Mesothelial cell of epicardium (in vitro differentiated cells): ENCODE measurements at places on chromosomes 1 and 21. TPM values are rescaled to one million over a fixed set of nuclear protein-coding genes. Genes with fewer than 3 reads are reported as not detected.

- no peak for DNase-seq
Observed at GRCh38 chr1:27863538-27863915, 8.8 kb upstream of the THEMIS2 start.

- DNase-seq = no peak
Observed at GRCh38 chr1:53543130-53543777, 84.1 kb downstream of the DMRTB1 start.

- no peak for DNase-seq
Observed at GRCh38 chr1:54474310-54475251, 68.4 kb upstream of the SSBP3 start.

DNA sequence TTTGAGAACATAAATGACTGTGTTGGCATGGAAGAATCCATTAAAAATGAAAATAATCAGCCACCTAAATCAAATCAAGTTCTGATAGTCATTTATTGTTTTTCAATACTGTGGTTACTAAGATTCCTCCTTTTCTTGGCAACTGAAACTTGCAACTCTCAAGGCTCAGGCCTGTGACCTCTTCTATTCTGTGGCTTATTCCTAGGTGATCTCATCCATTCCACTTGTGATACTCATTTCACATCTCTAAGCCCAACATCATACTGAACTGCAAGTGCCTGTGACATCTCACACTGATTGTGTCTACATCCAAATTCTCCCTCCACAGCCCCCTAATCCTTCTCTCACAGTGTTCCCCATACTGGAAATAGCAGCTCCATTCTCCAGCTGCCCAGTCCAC lies 4.8 kb upstream of the ST6GALNAC5 start:
- no peak for DNase-seq

- no peak for DNase-seq
Observed at GRCh38 chr1:7401814-7402547, 369.1 kb upstream of the VAMP3 start.

DNA sequence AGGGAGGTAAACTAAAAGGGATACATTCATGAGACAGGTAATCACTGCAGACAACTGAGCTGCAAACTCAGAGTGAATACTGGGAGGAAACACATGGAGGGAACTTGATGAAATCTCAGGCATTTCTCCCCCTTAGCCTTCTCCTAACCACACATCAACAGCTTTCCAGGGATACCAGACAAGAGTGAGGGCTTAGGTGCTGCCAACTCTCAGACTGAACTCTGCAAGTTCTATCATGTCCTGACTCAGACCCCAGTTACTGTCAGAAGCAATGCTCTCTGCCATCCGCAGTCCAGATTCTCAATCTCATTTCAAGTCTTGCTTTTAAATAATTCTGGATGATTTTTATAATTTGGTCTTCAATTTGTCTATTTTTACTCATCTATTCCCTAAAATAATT lies 267.3 kb downstream of the LTN1 start:
- DNase-seq = no peak

- DNase-seq = no peak
Observed at GRCh38 chr1:68528243-68528642, 31.4 kb upstream of the DEPDC1 start.

DNA sequence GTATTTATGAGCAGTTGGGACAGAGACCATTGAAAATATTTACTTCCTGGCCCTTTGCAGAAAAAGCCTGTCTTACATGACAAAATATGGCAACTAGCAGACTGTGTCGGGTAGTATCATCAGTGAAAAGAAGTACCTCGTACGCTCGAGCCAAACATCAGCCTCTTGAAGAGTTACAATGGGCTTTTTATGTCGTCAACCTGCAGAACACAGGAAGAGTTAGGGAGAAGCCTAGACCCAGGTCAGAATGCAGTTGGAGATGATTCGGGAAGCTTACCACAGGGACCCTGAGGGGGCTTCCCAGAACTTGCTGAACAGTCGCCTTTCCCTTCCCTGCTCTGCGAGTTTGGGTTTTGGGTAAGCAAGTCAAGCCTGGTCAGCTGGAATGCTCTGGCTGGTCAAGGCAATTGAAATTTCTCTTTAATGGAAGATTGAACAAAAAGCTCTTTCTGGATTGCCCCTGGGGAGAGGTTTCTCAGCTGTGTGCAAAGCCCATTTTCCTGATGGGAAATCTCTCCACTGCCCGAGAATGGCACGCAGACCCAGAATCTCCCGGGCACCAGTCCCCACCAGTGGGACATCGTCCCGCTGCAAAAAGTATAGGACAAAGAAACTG lies 263.6 kb upstream of the TMEM51 start:
- no peak for DNase-seq

DNA sequence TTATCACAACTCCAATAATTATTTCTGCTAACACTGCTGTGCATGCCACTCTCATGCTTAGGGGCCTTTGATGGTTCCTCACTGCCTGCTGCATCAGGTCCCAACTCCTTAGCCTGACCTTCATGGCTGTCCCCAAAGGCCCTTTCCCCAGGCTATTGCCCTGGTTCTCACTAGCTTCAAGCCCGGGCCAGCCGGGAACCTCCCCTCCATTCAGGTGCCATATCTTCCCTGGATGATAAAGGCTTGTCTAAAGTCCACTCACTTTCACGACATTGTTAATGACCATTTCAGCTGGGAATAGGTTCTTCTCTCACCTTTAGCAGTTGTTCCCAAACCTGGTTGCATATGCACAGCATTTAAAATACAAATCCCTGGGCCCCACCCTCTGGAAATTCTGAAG lies 95.8 kb downstream of the CNIH3 start:
- DNase-seq = no peak

DNA sequence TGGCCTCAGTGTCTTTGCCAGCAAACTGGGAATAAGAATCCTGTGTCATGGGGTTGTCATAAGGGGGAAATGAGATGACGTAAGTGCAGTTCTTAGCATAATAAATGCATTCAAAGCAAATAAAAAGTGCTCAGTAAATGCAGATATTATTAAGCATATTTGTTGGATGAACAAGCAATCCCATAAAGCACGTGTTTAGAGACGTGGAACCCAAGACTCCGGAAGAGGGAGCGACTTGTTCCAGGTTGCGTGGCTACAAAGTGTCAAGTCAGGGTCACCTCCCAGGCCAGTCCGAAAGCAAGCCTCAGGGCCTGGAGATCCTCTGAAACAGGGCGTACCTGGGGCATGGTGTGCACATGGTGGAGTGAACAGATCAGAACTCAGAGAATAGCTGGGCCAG lies 58.0 kb upstream of the LAPTM5 start:
- DNase-seq = no peak

GRCh38 chr1:183721041-183721440 lies 67.9 kb upstream of the APOBEC4 start:
- DNase-seq = no peak

DNA sequence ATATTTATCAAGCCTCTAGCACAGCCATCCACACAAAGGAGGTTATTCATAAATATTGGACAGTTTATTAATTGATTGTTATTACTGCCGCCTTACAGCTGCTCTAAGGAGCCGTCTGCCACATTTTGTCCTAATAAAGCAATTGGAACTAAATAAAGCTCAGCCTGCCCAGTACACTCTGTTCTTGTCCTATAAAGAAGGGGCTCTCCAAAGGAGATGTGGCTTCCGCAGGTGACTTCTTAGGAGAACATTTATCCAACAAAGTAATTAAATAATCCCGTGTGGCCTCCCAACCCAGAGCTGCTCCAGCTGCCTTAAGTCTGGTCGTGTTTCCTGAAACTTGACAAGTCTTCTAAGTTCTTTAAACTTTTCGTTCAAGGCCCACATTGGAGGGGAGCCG lies 497.7 kb downstream of the NPHP4 start:
- no peak for DNase-seq

- DNase-seq = no peak
Observed at GRCh38 chr1:22404486-22404885, 47.2 kb upstream of the ZBTB40 start.

GRCh38 chr1:43074244-43074643 lies 97.8 kb downstream of the EBNA1BP2 start:
- no peak for DNase-seq

- DNase-seq = no peak
Observed at GRCh38 chr21:45864436-45864835, 117.1 kb upstream of the COL6A1 start.

GRCh38 chr1:3658231-3658615 lies 5.9 kb downstream of the TP73 start:
- DNase-seq = no peak

DNA sequence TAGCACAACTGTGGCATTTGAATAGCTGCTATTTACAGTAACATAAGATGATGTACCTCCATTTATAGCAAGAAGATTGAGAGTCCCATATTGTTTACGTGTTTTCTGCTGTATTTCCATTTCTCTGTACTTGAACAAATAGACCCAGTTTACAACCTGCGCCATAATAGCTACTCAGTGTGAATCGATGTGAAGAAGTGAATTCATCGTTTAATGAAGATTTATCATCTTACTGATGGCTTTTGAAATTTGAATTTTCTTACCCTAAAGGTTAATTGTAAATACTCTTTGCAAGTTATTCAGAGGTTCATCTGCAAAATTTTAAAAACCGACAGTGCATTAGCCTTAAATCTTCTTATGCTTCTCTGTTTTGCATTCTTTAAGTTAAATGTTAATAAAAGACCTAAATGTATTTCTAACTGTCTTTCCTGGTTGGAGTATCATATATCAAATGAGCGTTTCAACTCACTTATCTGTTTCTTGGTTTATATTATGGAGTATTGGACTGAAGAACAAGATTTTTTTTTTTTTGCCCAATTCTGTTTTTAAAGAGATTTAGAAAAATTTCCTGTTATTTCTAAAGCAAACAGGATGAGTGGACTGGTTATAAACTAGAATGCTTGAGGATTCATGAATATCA lies 2.2 kb downstream of the MACO1 start:
- no peak for DNase-seq

DNA sequence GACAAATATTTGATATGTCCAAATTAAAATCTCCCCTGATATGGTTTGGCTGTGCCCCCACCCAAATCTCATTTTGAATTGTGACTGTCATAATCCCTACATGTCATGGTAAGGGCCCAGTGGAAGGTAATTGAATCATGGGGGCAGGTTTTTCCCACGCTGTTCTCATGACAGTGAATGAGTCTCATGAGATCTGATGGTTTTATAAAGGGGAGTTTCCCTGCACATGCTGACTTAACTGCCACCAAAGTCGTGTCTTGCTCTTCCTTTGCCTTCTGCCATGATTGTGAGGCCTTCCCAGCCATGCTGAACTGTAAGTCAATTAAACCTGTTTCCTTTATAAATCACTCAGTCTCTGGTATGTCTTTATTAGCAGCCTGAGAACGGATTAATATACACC lies 207.0 kb downstream of the BARHL2 start:
- DNase-seq = no peak

- DNase-seq = no peak
Observed at GRCh38 chr1:24918995-24919605, 11.0 kb downstream of the RUNX3 start.

DNA sequence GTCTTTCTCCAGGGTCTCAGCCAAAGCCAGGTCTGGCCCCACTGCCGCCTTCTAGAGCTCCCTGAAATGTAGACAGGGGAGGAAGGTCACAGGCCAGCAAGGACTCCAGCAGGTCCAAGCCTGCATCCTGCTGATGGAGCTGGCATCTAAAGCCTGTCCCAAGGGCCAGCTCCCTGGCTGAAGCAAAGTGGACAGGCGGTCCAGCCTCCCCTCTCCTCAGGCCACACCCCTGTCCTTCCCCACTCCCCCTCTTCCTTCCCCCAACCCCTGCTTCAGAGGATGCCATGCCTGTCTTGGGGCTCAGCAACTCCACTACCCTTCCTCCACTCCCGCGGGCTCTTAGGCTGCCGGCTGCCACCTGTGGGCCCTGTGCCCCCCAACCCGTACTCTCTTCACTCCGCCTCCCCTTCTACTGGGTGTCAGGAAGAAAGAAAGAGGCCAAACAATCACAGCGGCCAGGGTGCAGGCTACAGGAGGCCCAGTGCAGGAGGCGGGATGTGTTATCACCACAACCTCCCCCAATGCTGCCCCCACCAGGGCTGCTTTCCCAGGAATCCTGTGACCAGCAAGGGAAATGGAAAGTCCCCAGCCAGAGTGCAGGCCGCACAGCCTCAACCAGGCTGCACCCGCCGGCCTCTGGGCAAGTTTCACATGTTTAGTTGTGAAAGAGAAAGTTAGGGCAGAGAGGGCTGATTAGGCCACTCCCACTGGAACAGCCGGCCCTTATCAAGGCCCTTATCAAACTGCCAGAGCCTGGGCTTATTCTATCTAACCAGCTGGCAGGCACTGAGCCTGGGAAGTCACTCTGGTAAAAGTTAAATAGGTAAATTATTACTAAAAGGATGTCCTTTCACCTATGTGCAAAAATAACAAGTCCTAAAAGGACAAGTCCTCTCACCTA lies 34.1 kb downstream of the ACOT7 start:
- DNase-seq = no peak

- DNase-seq = no peak
Observed at GRCh38 chr1:228145463-228146416, 4.0 kb upstream of the GJC2 start.

DNA sequence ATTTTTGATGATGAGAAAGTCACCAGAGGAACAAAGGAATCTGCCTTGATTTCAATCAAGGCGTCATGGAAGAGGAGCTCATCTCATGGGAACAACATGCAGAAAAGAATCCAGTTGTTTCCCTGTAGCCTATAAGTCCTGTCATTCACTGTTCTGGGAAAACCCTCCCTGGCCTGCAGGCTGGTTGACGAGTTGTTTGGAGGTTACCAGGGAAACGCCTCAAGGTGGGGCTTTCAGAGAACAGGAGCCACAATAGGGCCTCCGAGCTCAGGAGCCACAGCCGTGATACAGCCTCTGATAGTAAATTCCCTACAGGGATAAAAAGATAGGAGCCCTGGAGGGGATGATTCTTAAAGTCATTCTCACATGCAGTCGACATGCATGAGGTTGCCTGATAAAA lies 135.2 kb downstream of the PSMG1 start:
- no peak for DNase-seq

BNIPL gene
- total RNA-seq = 4.2 to 5.7 TPM (median 4.6 TPM) in 3 replicates

ADGRL2 gene
- 81.5 to 89.8 TPM (median 83.4 TPM) in 3 replicates for total RNA-seq

KISS1 gene
- total RNA-seq = 0.34 to 0.60 TPM in 2 of 3 replicates, not detected in the other

DMBX1 gene
- not detected in 3 replicates for total RNA-seq

ARHGEF11 gene
- 48.2 to 52.5 TPM (median 52.3 TPM) in 3 replicates for total RNA-seq

CRNN gene
- not detected in 3 replicates for total RNA-seq

IL20 gene
- total RNA-seq = not detected in 3 replicates
